ENCODE measurements at places on chromosomes 2 and 18.

DNA sequence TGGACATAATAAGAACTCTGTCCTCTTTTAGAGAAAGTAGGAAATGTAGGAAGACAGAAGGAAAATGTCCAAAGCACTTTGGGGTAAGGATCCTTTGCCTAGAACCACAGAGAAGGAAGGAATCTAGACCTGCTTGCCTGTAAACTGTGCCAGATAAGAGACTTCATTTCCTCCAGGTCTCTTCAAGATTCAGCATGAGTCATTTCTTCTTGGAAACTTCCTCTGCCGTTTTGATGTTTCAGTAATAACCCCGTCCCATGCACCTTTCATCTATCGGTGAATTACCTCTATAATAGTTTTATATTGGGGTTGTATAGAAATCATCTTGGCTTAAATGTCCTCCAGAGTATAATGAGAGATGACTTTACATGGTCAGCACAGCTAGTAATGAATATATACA lies 63.2 kb upstream of the LRATD1 start:
- no peak for DNase-seq

DNA sequence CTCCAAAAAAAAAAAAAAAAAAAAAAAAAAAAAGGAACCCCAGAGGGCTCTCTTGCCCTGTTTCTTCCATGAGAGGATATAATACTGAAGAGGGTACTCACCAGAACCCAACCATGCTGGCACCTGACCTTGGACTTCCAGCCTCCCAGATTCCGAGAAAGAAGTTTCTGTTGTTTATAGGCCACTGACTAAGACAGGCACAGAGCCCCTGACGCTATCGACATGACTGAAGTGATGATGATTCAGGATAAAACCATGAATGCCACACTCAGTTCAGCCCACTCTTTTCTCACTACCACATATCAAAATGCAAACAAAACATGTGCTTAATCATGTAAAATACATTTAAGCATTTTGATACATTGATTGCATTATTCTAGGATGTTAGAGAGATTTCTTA lies 66.1 kb upstream of the CDCA7 start:
- no peak for DNase-seq

GRCh38 chr18:5893956-5894610 lies 1.2 kb downstream of the TMEM200C start:
- no peak for DNase-seq

- no peak for DNase-seq
Observed at GRCh38 chr2:12712881-12713280, 3.9 kb upstream of the TRIB2 start.

GRCh38 chr2:129619471-129619870 lies 360.0 kb upstream of the RAB6C start:
- DNase-seq: no peak
